Choroid plexus epithelial cell (primary cell): ENCODE measurements at places on chromosomes 3 and 15.

DNA sequence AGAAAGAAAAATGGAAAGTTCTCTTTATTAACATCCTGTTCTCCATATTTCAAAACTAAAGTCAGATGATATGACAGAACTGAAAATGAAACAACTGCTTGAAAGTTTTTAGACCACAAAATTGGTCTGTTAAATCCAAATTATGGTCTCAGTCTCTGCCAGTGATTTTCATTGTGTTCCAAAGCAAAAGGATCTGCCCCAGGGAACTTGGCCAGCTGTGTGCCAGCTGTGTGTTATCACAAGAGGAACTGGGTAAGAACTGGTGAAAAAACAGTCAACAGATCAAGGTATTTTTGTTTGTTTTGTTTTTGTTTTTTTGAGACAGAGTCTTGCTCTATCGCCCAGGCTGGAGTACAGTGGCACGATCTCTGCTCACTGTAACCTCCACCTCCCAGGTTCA lies 323.3 kb downstream of the CTNNB1 start:
- DNase-seq, result no peak

DNA sequence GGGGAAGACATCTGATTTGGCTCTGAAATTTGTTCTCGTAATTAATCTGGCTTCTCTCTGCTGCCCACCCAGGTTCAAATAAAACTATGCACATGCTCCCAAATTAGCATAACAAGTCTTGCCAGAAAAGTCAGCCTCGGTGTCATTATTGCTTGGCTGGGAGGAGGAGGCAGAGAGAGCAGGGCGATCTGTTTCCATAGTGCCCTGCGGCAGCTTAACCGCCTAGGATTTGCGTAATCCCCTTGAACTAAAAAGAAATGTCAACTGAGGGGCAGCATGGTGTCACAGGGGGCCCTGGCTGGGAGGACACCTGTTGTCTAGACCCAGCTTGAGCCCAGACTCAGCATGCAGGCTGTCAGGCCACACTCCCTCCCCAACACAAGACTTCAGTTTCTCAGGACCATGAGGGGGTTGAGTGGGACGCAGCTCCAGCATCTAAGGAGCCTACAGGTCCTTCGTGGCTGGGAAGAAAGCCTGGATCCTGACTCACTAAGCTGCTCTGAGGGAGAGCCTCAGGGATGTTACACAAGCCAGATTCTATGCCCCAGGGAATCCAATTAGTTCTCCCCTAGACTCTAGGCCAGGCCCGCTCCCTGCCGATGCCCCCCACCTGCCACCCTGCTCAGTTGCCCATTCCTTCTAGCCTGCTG lies 17.3 kb downstream of the MRPS11 start:
- DNase-seq, result peak; percentile 24

- DNase-seq, result peak; percentile 14
Measured at GRCh38 chr3:28745436-28745835, 396.8 kb upstream of the AZI2 start.

GRCh38 chr3:171585039-171585438 lies 124.8 kb upstream of the TNIK start:
- DNase-seq, result no peak

GRCh38 chr3:13039213-13039896 lies 33.9 kb downstream of the IQSEC1 start:
- no peak for DNase-seq

DNA sequence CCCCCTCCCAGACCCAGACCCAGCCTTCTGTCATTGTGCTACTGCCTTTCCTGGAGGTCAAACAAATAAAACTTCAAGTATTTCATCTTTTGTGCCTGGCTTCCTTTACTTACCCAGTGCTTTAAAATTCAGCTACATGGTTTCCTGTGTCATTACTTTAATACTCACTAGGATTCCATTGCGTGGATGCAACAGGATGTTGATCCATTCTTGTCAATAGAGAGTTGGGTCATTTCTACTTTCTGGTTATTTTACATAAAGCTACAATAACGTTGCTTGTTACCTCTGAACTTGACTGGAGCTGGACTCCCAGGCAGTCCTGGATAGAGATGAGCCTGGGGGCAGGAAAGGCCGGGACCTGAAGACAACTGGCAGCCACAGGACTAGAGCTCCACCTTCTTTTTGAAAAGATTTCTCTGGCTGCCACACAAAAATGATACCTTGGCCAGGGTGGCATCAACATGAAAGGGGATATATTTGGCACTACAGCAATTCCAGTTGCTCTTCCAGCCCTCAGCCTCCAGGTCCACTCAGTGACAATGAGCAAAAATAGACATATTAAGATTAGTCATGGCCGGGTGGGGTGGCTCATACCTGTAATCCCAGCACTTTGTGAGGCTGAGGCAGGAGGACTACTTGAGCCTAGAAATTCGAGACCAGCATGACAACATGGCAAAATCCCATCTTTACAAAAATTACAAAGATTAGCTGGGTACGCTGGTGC lies 23.3 kb upstream of the HEG1 start:
- DNase-seq, result no peak

DNA sequence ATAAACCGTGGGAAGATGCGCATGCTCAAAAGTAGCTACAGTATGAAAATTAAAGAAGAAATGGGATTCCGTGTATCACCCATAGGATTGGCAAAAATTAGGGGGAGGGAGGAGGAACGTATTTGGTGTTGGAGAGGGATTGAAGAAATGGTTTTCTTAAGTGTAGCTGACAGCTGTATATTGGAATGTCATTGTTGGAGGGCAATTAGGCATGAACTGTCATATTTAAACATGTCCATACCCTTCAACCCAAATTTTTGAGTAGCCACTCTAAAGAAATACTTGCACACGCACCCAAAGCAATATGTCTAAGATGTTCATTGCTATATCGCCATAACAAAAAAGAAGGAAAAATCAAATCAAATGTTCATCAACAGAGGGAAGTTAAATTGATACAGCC lies 144.7 kb downstream of the TLE3 start:
- no peak for DNase-seq

- no peak for DNase-seq
Measured at GRCh38 chr3:19632099-19633074, 301.6 kb downstream of the EFHB start.

GRCh38 chr3:21517184-21517583 lies 233.8 kb downstream of the ZNF385D start:
- DNase-seq, result no peak

DNA sequence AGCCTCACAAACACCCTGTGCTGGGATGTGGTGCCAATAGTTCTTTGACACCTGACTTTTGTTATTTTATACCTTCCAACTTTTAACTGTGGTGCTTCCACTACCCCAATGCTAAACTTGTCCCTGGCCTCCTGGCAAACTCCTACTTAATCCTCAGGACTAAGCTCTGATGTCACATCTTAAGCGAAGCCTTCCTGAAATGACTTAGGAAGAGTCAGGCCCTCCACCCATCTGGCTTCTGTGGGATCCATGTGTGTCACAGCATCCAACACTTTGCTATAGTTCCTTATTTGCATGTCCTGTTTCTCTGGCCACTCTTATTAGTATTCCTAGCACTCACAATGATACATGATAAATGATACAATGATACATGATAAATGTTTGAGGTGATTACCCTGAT lies 133.2 kb downstream of the FILIP1L start:
- no peak for DNase-seq

DNA sequence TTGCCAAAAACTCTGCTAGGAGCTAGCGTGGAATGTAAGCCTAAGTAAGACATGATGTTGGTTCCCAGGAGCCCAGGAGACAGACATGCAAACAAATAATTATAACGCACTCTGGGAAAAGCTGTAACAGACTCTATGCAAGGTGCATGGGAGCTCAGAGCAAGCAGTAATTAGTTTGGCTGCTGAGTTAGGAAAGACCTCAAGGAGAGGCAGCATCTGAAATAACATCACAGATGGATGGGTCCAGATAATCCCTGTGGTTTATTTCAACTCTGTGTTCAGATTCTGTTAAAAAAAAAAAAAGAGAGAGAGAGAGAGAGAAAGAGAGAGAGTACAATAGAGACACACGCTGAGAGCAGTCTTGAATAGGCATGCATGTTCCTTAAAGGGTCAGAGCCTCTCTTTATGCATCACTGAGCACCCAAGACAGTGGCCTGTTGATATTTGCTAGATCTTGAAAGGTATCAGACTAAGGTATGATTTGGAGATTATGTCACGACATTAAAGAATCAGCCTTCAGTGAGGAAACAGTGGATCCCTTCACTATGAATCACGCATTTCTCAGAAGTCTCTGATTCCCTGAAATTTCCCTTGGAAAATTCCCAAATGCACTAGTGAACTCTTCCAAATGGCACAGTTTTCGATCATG lies 124.4 kb upstream of the LIPC start:
- DNase-seq, result peak; percentile 39
